ENCODE measurements at places on chromosomes 5 and 9.
A peak's percentile ranks its signal among the peaks of the same experiment; 100 is the strongest.

DNA sequence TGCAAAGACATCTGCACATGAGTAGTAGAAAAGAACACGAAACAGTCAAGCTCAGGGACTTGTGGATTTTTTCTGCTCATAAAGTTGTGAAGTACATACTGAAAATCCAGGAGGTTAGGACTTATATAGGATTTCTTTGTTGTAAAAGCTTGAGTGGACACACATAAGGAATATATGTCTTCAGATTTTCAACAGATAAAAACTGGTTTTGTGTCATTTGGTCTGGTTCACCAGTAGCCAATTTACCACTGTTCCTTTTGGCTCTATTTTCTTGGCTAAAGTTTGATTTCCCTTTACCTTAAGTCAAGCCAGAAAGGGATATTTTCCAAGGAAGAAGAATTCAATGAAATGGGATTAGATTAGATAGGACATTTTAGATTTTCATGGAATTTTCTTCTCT, 204.3 kb downstream of the NR3C1 start:
- peaks cover 15% of the 10 kb centered on the region for H3K4me1 ChIP-seq
- H3K27ac ChIP-seq, result no peak overlapping the region
- no peaks in the 10 kb centered on the region for H3K27me3 ChIP-seq
- no peak overlapping the region for H3K4me3 ChIP-seq

- peaks cover 7% of the 10 kb centered on the region for H3K4me1 ChIP-seq
- no peaks in the 10 kb centered on the region for H3K27me3 ChIP-seq
- no peak overlapping the region for H3K27ac ChIP-seq
- H3K4me3 ChIP-seq, result no peak overlapping the region
- no peak for DNase-seq
Measured at GRCh38 chr9:20838218-20838617, 154.2 kb downstream of the FOCAD start.

DNA sequence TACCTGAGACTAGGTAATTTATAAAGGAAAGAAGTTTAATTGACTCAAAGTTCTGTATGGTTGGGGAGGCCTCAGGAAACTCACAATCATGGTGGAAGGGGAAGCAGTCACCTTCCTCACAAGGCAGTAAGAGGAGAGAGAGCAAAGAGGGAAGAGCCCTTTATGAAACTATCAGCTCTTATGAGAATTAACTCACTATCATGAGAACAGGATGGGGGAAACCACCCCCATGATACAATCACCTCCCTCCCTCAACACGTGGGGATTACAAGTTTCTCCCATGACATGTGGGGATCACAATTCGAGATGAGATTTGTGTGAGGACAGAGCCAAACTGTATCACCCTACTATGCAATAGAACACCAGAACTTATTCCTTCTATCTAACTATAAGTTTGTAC, 27.9 kb downstream of the CD274 start:
- peaks cover 10% of the 10 kb centered on the region for H3K4me1 ChIP-seq
- peak; percentile 32 for DNase-seq
- no peak overlapping the region for H3K27ac ChIP-seq
- H3K27me3 ChIP-seq, result no peaks in the 10 kb centered on the region

GRCh38 chr5:15864536-15865215, 314.9 kb downstream of the MARCHF11 start:
- no peaks in the 10 kb centered on the region for H3K27me3 ChIP-seq
- DNase-seq, result no peak
- no peaks in the 10 kb centered on the region for H3K36me3 ChIP-seq

- no peak overlapping the region for H3K27ac ChIP-seq
- DNase-seq, result peak; percentile 75
- H3K4me3 ChIP-seq, result no peak overlapping the region
- H3K27me3 ChIP-seq, result no peaks in the 10 kb centered on the region
- peaks cover 42% of the 10 kb centered on the region for H3K4me1 ChIP-seq
Measured at GRCh38 chr5:173925449-173926071, 37.4 kb downstream of the CPEB4 start.

DNA sequence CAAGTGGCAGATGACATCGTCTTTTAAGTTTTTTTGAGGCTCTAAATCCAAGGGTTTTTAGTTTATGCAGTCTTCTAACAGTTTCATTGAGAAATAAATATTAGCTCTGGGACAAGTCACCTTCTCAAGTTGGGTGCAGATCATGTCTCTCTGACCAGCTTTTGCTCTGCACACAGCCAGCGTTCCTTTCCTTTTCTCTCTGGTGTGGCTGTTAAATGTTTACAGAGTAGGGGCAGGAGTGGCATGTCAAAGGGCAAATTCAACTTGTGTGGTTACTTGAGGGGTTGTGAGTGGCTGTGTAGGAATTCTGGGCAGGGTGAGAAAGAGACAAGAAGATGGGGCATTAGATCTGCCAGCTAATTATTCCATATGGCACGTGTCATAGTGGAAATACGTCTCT, 187.5 kb upstream of the HMHB1 start:
- H3K36me3 ChIP-seq, result no peaks in the 10 kb centered on the region
- no peak overlapping the region for H3K4me3 ChIP-seq
- DNase-seq, result no peak
- no peaks in the 10 kb centered on the region for H3K4me1 ChIP-seq
- H3K27me3 ChIP-seq, result peaks cover 6% of the 10 kb centered on the region
- H3K27ac ChIP-seq, result no peak overlapping the region

DNA sequence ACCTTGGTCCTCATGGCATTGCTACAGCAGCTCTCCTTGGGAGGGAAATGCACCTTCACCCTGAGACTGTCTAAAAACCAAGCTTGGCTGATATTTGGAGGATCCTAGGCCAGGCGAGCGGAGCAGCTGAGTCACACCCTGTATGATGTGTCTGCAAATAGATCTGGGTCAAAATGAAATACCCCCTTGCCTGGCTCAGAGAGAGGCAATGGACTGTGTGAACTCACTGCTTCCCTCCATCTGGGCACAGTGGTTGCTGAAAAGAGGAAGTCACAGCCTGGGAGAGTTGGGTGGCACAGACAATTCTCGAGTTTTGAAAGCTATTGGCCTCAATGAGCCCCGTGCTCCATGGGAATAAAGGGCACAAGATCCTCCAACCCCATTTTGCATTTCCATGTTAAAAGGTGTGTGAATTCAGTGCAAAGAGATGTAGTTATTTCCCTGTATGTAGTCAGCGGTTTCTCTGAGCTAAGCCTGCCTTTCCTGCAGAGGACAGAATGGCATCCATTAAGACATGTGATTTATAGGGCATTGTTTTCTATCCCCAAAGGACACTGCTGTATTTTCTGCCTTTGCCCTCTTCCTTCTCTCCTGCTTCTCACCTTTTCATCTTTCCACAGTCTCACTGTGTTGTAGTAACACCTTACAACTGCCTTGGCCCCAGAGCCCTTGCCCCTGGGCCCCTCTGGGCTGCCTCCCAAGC, 177.2 kb downstream of the GADD45G start:
- H3K4me3 ChIP-seq, result no peak overlapping the region
- DNase-seq, result peak; percentile 25
- no peak overlapping the region for H3K27ac ChIP-seq
- peaks cover 6% of the 10 kb centered on the region for H3K4me1 ChIP-seq

DNA sequence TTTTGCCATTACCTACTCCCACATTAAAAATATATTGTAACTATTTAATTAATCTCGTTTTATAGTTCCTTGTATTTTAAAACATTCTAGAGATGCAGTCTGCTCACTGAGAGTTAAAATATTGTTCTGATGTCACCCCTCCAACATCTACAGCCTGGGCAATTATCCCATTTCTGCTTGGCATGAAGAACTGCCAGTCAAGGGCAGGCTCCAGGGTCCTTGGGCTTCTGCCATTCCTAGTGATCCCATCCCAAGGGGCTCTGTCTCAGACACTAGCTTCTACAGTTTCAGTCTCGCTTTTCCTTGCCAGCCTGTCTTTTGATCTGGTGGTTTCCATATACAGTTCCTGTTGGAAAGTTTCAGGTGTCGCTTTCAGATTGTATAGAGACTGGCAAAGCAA, 287.2 kb downstream of the TMEM232 start:
- H3K27me3 ChIP-seq, result peaks cover 6% of the 10 kb centered on the region
- DNase-seq, result no peak
- H3K4me1 ChIP-seq, result no peaks in the 10 kb centered on the region
- no peak overlapping the region for H3K4me3 ChIP-seq
- no peaks in the 10 kb centered on the region for H3K36me3 ChIP-seq

DNA sequence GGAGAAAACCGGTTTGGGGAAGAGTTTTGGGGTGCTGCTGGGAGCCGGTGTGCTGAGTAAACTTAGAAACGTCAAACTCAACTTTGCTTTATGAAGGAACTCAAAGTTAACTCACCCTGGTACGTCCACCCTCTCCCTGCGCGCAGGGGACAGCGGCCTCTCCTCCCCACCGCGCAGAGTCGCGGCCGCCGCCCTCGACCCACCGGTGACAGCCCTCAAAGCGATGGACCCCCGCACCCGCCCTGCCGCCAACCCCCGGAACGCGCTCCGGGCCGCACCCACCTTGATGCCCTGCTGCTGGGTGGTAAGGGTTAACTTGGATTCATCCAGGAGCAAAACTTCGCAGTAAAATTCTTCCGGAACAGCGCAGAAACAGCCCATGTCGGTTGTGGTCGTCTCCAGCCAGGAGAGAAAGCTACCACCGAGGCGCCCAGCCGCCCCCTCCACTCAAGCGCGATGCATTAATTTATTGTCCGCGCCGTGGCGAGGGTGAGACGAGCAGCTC, 366 bp downstream of the EPB41L4A start:
- H3K4me1 ChIP-seq, result peaks cover 10% of the 10 kb centered on the region
- H3K4me3 ChIP-seq, result peak overlapping the region; percentile 64
- H3K27me3 ChIP-seq, result peaks cover 50% of the 10 kb centered on the region
- no peaks in the 10 kb centered on the region for H3K36me3 ChIP-seq
- DNase-seq, result no peak

DNA sequence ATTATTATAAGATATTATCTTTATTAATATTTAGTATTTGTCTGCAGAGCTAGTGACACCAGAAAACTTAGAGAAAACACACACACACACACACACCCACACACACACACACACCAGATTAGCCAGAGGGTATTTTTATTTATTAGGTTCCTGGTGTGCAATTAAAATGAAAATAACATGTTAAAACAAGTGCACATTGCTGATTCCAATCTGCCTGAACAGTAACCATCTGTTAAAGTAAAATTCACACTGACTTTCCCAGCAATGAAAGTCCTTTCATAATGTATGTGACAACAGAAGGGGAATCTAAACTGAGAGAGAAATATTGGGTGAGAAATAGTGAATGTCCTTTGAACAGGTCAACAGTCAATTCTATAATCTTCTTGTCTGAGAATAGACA, 2323.5 kb upstream of the ACO1 start:
- no peak for DNase-seq
- H3K4me1 ChIP-seq, result no peaks in the 10 kb centered on the region
- no peaks in the 10 kb centered on the region for H3K27me3 ChIP-seq

- H3K27me3 ChIP-seq, result peaks cover 22% of the 10 kb centered on the region
- no peak overlapping the region for H3K4me3 ChIP-seq
- no peak for DNase-seq
- H3K36me3 ChIP-seq, result no peaks in the 10 kb centered on the region
- H3K27ac ChIP-seq, result no peak overlapping the region
Measured at GRCh38 chr5:96197347-96197746, 235.7 kb upstream of the ELL2 start.

DNA sequence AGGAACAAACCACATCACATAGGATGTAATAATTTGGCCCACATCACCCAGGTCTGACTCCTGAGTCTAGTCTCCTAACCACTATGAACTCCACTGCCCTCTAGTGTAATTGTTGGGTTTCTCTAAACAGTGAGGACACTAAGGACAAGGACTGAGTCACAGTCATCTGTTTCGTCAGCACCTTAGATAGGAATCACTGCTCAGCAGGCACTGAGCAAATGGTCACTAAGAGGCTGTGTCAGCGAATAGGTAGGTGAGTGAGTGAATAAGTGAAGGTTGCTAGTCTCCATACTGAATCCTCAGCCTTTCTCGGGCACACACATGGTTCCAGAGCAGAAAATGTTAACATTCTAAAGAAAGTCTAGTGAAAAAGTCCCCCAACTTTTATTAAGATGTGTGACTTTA, 278.6 kb downstream of the SPOCK1 start:
- peaks cover 6% of the 10 kb centered on the region for H3K27me3 ChIP-seq
- no peaks in the 10 kb centered on the region for H3K36me3 ChIP-seq
- no peaks in the 10 kb centered on the region for H3K4me1 ChIP-seq
- DNase-seq, result no peak
- H3K4me3 ChIP-seq, result no peak overlapping the region

GRCh38 chr5:142295084-142295758, 29.6 kb downstream of the SPRY4 start:
- DNase-seq, result no peak
- H3K4me3 ChIP-seq, result no peak overlapping the region
- H3K27me3 ChIP-seq, result no peaks in the 10 kb centered on the region
- no peaks in the 10 kb centered on the region for H3K4me1 ChIP-seq

DNA sequence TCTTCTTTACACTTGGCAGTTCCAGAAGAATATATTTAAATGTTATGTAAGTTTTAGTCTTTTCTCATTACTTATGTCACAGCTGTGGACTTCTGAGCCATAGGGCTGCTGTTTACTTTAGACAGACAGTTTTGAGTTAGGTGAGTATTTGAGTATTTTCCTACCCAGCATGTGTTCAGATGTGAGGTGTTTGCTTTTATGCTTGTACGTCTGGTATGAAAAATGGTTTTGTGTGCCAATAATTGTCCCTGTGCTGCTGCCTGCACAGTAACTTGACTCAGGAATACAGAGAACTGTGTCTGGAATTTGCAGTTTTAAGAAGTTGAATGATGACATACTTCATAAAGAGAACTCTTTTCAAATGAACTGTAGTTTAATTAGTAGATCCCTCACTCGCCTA, 20.8 kb downstream of the MEGF10 start:
- no peak overlapping the region for H3K27ac ChIP-seq
- peaks cover 2% of the 10 kb centered on the region for H3K27me3 ChIP-seq

- peaks cover 16% of the 10 kb centered on the region for H3K27me3 ChIP-seq
- H3K36me3 ChIP-seq, result no peaks in the 10 kb centered on the region
- no peak overlapping the region for H3K27ac ChIP-seq
- H3K4me3 ChIP-seq, result no peak overlapping the region
- no peaks in the 10 kb centered on the region for H3K4me1 ChIP-seq
Measured at GRCh38 chr5:107296572-107296971, 374.2 kb downstream of the EFNA5 start.

GRCh38 chr5:72693546-72694205, 122.8 kb upstream of the TNPO1 start:
- peaks cover 33% of the 10 kb centered on the region for H3K27me3 ChIP-seq
- H3K27ac ChIP-seq, result no peak overlapping the region
- DNase-seq, result no peak
- H3K36me3 ChIP-seq, result no peaks in the 10 kb centered on the region
- no peak overlapping the region for H3K4me3 ChIP-seq

GRCh38 chr5:13480834-13481233, 463.7 kb downstream of the DNAH5 start:
- H3K27me3 ChIP-seq, result no peaks in the 10 kb centered on the region
- H3K4me3 ChIP-seq, result no peak overlapping the region
- no peaks in the 10 kb centered on the region for H3K4me1 ChIP-seq
- no peaks in the 10 kb centered on the region for H3K36me3 ChIP-seq

DNA sequence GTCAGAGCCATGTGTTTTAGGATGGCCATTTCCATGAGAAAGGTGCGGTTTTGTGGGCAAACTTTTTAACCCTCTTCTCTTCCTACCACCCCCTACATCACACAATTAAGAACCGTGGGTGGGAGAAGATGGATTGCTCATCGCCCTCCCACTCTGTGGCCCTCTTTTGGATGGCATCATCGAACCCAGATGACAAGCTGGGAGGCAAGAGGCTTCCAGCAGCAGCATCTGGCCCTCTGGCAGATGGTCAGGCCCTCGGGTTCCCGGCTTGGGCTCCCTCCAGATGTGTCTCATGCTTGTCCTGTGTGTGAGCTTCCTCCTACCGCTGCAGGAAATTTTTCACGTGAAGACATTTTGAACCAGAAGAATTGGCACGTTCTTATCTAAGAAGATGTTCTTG, 199.9 kb downstream of the EBF1 start:
- DNase-seq, result no peak
- peaks cover 2% of the 10 kb centered on the region for H3K4me1 ChIP-seq
- no peak overlapping the region for H3K4me3 ChIP-seq

Measured in activated naive CD4-positive, alpha-beta T cell treated with anti-CD3 and anti-CD28 coated beads for 36 hours (primary cell).